Ureter (tissue), 1 donor: ENCODE measurements at places on chromosomes 12 and 14. TPM values are rescaled to one million over a fixed set of nuclear protein-coding genes. Genes with fewer than 3 reads are reported as not detected.

DNA sequence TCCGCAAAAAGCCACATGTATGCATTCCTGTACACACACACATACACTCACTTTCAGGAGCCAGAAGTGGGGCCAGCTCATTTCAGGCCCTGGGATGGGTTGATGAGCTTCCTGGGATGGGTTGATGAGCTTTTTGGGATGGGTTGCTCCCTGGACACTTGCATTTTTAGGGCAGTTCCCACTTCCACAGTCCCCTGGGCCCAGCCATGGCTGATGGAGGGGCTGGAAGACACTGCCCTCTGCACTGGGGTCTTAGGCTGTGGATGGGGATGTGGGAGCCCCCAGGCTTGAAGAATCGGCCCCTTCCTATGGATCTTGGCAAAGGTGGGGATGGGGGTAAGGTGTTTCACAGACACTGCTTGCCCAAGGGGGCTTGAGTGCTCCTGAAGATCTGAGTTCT, 12.7 kb downstream of the ACVRL1 start:
- DNase-seq, result no peak

SALL2 gene
- total RNA-seq, result 12.8 TPM

- DNase-seq, result no peak
Observed at GRCh38 chr12:53074999-53075370, 4.2 kb downstream of the SPRYD3 start.

DNA sequence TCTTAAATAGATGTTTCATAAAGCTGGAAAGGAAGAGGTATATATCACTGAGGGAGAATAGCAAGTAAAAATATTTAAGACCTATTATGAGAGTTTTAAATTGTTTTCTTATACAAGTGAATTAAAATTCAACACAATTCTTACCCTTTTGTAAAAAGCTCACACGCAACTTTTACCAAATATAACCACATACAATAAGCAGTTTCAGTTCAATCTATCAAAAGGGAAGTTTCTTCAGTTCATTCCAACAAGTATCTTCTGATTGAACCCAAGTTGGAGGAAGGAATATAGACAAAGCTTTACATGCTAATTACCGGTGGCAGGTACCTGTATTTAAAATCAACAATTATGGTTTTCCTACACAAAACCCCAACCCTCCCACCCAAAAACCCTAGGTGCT, 41.1 kb downstream of the GTF2A1 start:
- DNase-seq, result no peak

GRCh38 chr12:109727746-109728726, 14.4 kb downstream of the FAM222A start:
- DNase-seq, result no peak

PRIM1 gene
- total RNA-seq, result 4.6 TPM

ALDH2 gene
- 66.9 TPM for total RNA-seq

DPPA3 gene
- not detected for total RNA-seq

RPL6 gene
- total RNA-seq, result 1,403 TPM

EML1 gene
- 34.1 TPM for total RNA-seq

DNA sequence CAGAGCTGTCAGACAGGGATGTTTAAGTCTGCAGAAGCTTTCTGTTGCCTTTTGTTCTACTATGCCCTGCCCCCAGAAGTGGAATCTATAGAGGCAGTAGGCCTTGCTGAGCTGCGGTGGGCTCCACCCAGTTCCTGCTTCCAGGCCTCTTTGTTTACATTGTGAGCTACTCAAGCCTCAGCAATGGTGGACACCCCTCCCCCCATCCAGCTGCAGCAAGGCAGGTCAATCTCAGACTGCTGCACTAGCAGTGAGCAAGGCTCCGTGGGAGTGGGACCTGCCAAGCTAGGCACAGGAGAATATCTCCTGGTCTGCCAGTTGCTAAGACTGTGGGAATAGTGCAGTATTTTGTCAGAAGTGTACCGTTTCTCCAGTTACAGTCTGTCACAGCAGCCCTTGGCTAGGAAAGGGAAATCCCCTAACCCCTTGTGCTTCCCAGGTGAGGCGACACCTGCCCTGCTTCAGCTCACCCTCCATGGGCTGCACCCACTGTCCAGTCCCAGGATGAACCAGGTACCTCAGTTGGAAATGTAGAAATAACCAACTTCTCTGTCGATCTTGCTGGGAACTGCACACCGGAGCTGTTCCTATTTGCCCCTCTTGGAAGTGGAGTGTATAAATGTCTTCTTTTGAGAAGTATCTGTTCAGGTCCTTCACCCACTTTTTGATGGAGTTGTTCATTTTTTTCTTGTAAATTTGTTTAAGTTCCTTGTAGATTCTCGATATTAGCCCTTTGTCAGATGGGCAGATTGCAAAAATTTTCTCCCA, 213.5 kb upstream of the SLC38A2 start:
- peak; percentile 74 for DNase-seq

GRCh38 chr14:68089146-68089731, 269.7 kb downstream of the RAD51B start:
- DNase-seq, result no peak

DNA sequence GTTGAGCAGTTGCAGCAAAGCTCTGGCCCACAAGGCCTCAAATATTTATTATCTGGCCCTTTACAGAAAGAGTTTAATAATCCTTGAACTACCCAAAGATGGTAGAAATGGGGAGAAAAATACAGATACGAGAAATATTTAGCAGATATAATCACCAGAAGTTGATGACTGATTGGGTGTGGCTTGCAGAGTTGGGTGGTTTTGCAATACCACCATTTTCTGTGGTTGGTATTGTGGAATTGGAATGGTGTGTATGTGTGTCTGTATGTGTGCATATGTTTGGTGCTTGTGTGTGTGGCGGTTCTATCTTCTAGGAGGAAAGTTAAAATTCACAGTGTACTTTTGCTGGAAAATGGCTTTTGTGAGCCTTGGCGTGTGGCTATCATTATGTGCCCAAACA, 85.4 kb upstream of the MANSC4 start:
- no peak for DNase-seq

GRCh38 chr14:104248203-104249055, 110.0 kb downstream of the KIF26A start:
- no peak for DNase-seq

DNA sequence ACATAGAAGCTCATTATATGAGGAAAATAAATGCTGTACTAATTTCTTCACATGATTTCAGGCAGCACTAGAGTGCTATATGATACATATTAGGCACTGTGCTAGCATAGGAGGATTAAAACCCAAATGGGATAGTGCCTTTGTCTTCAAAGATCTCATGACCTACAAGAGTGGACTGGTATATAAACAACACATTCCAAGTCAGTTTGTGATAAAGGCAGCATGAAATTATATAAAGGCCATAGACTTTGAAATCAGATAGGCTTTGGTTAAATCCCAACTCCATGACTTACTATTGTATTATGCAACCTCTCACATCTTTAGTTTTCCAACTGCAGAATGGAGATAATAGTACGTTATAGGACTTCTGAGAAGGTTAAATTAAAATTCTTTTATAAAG, 179.7 kb downstream of the RAD51B start:
- DNase-seq, result no peak

DNA sequence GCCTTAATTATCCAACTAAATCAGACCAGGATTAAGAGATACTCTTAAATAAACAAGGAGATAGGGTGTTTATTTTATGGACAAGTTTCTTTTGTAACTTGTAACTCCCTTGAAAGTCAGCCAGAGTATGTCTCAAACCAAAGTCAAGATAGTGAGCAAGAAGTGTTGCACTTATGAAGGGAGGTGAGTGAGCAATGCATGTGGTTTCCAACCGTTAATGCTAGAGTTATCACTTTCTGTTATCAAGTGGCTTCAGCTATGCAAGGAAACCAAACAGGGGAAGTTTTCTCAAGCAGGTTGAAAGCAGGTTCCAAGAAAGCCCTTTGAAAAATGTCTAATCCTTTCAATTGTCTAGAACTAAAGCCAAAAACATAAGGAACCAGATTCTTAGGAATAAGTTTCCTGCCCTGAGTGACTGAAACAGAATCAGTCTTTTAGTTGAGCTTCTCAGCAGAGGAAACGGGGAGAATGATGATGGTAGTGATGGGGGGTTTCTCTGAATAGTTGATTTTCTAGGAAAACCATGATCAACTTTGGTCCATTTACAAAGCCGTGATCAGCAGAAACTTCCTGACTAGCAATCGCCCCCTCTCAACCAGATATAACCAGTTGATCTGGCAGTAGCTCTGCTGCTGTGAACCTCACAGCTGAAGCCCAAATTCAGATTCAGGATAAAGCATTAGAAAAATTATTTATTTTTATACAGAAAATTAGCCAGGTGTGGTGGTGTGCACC, 128.4 kb downstream of the DAD1 start:
- DNase-seq, result no peak

PLCZ1 gene
- total RNA-seq, result not detected

DNA sequence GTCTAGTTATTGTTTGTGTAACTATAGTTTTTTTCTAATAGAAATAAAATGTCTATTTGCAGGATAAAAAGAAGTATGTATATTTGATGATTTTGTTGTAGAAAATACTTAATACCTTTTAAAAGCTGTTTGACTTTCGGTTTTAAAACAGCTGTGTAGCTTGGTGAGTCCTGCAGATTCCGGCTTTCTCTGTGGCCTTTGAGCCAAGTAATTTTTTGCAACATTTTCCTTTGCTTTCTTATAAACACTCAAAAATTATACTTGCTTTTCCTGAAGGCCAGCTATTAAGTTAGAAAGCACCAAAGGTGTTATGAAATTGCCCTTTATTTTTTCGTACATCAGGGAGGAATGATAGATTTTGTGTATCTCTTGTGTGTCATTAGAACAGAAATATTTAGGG, 63.6 kb downstream of the CRADD start:
- no peak for DNase-seq

FAM186B gene
- 1.2 TPM for total RNA-seq

DNA sequence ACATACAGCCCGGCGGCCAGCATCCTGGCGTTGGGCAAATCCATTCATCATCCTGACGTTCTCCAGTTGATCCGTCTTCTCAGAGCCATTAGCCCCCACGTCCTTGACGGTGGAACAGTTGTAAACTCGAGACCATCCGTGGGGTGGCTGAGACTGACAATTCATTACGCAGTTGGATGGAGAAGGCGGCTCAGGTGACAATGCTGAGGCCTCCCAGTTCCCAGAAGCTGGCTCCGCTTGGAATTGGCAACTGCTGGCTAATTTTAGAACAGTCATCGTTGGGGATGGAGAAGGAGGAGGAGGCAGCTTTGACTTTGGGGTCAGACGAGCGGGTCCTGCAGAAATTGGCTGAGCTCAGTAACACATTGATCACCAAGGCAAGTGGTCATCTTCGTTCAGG, 186.5 kb downstream of the PHETA1 start:
- no peak for DNase-seq

DNA sequence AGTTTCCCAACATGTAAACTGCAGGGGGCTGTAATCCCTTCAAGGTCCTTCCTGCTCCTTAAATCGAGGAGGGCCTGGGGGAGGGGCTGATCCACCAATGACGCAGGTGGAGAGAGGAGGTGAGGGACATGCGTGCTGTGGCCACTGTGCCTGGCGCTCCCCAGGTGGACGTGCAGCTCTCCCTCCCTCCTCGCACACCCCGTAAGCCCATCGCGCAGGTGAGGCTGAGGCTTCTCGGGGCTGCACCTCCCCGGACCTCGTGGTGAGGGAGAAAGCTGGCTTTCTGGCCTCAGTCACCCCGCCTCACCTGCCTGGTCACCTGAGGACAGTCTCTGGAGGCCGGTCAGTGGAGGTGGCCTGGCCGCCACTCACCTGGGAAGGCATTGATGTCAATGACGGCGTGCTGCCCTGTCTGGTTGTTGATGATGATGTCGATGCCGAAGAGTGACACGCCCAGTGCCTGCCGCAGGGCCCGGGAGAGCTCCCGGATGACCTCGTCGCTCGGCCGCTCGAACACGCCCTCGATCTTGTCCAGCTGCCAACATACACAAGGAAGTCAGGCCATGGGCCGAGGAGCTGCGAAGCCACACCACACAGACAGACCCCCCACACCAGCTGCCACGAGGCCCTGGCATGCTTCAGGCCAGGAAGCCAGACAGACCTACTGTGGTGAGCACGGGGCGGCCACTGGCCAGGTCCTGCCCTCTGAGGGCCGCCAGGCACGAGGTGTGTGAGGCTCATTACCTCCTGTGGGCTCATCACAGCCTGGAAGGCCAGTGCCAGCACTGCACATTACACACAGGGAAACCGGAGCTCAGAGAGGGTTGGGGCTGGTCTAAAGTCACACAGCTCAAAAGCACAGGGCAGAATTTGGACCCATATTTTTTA, 23.3 kb downstream of the CHGA start:
- DNase-seq, result peak; percentile 88

- DNase-seq, result no peak
Observed at GRCh38 chr12:21651821-21652220, 5.8 kb downstream of the LDHB start.

POTEM gene
- total RNA-seq, result not detected

PRH2 gene
- total RNA-seq, result not detected

DNA sequence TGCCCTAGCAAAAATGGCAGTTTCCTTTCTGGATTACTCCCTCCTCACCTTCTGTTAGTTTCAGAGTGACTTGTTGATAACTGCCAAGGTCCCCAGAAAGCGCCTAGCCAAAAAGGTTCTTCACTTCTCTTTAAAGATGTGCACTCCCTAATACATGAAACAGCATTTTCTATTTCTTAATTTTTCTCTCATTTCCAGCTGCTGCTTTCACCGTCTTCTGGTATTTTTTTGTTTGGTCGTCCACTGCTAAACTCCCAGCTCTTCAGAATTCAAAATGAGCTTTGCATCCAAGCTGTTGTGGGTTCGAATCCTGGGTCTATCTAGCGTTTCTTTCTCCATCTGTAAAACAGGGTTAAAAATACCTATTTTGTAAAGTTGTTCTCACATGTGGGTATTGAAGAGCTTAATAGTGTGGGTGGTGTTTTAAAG, 397 bp upstream of the BORCS5 start:
- DNase-seq, result no peak

- DNase-seq, result no peak
Observed at GRCh38 chr12:79055926-79056674, 191.5 kb downstream of the SYT1 start.

DNA sequence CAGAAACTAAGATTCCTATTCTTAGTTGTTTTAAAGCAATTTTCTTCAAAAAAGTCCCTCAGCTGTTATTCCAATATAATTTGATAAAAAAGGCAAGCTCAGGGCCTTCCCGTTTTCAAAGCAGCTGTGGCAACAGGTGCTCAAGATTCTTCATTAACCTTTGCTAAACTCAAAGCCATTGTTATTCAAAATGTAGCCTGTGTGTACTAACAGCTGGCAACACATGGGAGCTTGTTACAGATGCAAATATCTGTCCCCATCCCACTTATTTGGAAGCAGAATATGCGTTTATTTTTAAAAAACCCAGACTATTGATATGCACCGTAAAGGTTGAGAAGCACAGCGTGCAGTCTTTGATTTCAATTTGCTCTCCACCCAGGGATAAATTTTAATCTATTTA, 210.4 kb upstream of the SYT10 start:
- no peak for DNase-seq

INHBE gene
- total RNA-seq, result 0.23 TPM

KRT78 gene
- total RNA-seq, result not detected

SYNJ2BP gene
- 38.8 TPM for total RNA-seq
